ENCODE measurements at places on chromosomes 4 and X.

GRCh38 chrX:46198858-46199257 is 346.4 kb downstream of the ZNF674 start:
- DNase-seq, result no peak

- no peak for DNase-seq
These were observed 221.6 kb upstream of the LCORL start for GRCh38 chr4:18242919-18243693.

DNA sequence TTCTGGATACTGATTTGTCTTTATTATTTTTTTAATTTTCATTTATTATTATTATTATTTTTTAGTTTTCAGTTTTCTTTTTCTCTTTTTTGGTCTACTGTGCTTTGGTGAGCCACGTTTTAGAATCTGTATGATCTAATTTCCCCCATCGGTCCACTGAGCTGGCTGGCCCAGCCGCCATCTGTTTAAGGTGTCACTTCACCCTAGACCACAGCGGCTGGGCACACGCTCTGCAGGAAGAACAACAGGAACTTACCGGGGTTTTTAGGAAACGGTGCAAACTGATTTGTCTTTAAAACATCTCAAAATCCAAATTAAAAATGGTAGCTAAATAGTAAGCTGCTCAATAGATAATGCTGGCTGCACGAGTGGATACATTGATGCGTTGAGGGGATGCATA is 48.8 kb upstream of the AMOT start:
- no peak for DNase-seq

- no peak for DNase-seq
These were observed 114.3 kb downstream of the DCK start for GRCh38 chr4:71107726-71108125.

DNA sequence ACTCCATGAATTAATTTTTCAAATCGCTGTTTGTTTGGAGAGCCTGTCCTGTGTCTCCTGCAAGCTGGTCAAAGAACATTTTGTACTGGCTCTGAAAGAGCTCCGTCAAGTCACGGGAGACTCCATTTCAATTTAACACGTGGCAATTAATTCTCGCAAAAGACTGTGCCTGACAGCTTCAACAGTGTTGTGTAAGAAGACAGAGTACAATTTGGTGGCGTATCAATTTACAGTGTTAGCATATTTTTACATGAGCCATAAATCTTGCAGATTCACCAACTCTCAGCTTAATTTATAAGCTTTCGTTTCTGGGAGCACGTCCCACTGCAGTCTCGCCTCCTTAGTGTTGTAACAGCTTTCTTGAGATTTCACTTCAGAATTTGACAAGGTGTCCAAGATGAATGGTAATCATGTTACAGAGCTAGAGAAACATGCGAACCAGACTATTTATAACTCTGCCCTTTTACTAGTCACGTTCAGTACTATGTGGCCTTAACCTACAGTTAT is 70.8 kb downstream of the RWDD4 start:
- no peak for DNase-seq

- DNase-seq, result no peak
These were observed 34.2 kb downstream of the ARSD start for GRCh38 chrX:2894885-2895292.

DNA sequence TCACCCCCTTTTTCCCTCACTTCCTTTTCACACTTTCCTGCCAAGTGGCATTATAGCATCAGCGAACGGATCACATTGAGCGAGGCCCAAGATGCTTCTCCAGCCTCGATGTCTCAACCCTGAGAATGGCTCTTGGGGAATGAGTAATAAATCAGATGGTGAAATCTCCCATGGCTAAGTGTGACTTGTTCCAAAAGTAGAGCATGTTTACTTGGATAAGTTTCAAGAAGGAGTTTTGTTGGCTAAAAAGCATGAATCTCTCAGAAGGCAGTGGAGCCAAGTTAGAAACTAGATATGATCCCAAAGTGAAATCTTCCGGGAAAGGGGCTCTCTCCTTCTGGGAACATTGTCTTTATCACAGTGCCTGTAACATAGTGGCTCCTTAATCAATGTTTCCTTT is 316.3 kb downstream of the CAMK2D start:
- no peak for DNase-seq

GRCh38 chr4:79575709-79576428 is 167.8 kb upstream of the GK2 start:
- DNase-seq, result no peak

- DNase-seq, result no peak
These were observed 121.3 kb downstream of the HS6ST2 start for GRCh38 chrX:132837126-132837525.

- no peak for DNase-seq
These were observed 478.0 kb upstream of the CPEB2 start for GRCh38 chr4:14524276-14524675.

GRCh38 chr4:102036619-102037376 is 246.3 kb downstream of the BANK1 start:
- no peak for DNase-seq

- DNase-seq, result no peak
These were observed 341.2 kb upstream of the BOD1L1 start for GRCh38 chr4:13968723-13969122.

DNA sequence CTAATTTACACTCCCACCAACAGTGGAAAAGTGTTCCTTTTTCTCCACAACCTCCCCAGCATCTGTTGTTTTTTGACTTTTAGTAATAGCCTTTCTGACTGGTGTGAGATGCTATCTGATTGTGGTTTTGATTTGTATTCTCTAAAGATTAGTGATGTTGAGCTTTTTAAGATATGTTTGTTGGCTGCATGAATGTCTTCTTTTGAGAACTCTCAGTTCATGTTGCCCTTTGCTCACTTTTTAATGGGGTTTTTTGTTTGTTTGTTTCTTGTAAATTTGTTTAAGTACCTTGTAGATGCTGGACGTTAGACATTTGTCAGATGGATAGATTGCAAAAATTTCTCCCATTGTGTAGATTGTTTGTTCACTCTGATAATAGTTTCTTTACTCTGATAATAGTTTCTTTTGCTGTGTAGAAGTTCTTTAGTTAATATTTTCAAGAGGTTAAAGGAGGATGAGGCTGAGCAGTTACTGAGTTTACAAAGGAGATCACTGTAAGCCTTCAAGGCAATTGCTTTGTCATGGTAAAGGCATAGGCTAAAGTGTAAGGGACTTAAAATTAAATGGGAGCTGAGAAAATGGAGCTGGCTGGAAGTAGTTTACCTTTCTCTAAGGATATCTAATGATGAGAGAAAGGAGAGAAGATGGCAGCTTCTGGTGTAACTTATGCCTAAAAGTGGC is 323.4 kb downstream of the PCDH7 start:
- no peak for DNase-seq

GRCh38 chrX:39502486-39502885 is 595.3 kb downstream of the BCOR start:
- no peak for DNase-seq

GRCh38 chr4:125741825-125742452 is 427.2 kb downstream of the FAT4 start:
- no peak for DNase-seq

GRCh38 chr4:42150653-42151567 is 1.5 kb downstream of the BEND4 start:
- DNase-seq, result peak; percentile 2

GRCh38 chr4:77124576-77124975 is 32.4 kb upstream of the CCNG2 start:
- no peak for DNase-seq

- no peak for DNase-seq
These were observed 7.4 kb downstream of the SNCA start for GRCh38 chr4:89829470-89830138.

DNA sequence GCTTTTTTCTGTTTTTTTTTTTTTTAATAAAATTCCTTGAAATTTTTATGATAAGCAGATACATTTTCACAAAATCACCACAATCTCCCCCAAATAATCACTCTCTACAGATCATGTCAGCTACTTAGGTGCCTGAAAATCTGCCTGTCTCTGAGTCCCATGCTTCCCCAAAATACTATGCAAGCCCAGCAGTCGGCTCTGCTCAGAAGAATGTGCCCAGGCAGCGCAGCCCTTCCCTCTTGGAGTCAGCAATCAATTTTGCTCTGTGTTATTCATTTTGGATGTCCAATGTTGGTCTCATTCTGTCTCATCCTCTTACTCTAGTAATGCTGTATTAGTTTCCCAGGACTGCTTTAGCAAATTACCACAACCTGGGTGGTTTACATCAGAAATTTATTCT is 24.9 kb upstream of the C1QTNF7 start:
- DNase-seq, result no peak

GRCh38 chrX:116749943-116750342 is 287.2 kb upstream of the CT83 start:
- no peak for DNase-seq

GRCh38 chr4:54256491-54257486 is 27.7 kb downstream of the PDGFRA start:
- no peak for DNase-seq

DNA sequence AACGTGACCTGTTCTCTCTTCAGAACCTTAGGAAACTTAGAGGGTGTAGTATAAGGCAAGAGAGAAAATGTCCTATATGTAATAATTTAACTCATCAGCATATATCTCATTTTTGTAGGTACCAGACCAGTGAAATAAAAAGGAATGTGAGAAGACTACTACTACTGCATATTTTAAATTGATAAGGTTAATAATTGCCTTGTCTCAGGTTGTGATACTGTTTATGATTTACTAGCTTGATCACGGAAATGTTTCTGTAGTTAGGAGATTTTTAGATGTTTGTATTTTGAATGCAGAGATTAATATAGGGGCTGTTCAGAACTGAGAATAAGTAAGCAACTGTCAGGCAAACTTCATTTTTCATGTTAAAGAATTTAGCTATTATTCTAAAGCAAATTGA is 1563.4 kb downstream of the C4orf33 start:
- no peak for DNase-seq

- no peak for DNase-seq
These were observed 49.5 kb downstream of the RPGR start for GRCh38 chrX:38277802-38278201.

DNA sequence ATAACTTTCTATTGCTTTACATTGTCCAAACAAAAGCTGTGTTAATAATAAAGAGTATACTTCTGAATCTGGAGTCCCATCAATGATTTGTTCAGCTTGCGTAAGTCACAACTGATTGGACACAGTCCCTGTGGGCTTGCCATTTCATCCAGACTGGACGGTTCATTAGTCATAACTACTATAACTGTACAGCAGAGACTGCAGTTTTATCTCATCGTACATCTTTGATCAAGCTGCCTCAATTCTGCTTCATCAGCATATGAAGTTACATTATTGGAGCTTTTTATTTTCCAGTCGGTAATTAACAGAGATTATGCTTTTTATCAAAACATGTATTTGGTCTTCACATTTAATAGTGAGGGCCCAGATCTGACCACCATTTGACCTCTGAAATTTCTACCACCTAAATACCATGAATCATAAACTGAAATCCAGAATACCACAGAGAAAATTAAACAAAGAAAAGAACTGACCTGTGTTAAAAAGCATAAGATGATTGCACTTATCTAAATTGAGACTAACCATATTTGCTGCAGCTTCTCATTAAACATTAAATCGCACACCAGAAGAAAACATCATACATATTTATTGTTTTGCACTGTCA is 12.5 kb upstream of the MAB21L2 start:
- no peak for DNase-seq

GRCh38 chr4:10811991-10812390 is 127.4 kb upstream of the CLNK start:
- no peak for DNase-seq

DNA sequence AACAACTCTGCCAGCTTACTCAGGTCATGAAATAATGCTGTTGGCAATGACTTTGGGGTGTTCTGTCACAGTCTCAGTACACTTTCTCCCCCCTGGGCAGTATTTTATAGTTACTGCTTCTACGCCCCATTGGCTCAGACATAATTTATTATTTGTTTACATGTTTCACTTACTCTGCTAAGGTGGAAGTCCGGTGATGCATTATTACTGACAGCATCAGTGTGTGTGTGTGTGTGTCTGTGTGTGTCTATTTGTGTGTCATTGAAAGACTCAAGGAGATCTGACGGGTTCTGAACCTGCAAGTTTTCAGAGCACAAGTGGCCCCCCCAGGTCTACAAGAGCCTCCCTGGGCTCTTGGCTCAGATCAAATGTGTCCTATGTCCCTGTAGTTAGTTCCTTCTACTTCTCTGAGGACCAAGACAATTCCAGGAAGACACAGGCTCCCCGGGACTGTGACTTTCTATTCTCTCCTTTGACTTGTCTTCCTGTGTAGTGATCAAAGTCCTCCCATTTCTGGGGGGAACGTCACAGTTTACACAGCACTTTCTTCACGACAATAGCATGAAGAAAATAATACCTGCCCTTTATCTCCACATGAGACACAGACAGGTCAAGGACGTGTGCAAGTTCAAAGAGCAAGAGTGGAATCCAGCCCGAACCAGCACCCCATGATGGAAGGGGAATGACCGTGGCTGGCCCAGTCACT is 283.7 kb upstream of the GATB start:
- DNase-seq, result no peak

GRCh38 chrX:139533444-139533843 is 2.9 kb downstream of the F9 start:
- DNase-seq, result no peak

- DNase-seq, result no peak
These were observed 278.9 kb downstream of the INPP4B start for GRCh38 chr4:142567199-142567598.

DNA sequence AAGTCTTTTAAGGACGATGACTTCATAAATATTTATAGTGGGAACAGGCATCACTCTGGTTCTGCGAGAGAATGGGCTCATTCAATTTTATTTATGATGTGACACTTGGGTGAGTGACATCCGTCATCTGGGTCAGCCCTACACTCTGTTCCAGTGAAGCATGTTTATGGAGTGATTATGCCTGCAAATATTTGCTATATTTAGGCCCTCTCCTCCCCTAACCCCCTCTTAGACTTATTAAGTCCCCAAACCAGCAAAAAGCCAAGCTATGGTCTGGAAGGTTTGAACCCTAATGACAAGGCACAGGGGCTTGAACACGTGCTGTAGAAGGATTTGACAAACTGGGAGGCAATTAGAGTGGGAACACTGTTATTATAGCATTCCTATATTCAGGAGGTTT is 55.9 kb downstream of the C4orf51 start:
- DNase-seq, result no peak

DNA sequence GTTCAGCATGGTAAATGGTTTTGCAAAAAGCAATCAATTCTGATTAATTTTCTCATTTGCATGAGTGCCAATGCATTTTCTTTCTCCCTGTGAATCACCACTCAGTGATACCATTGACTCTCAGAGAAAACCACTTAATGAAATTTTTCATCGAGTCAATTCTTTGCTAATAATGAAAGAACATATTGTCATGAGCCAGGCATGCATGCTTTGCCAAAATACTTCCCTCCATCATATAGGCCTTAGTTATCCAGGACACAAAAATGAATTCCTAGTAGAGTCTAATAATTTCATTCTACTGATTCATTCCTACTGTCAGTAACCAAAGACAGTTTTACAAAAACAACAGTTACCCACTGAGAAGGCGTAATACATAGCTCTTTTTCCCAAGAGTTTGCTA is 680.0 kb downstream of the TRIML1 start:
- DNase-seq, result no peak

DNA sequence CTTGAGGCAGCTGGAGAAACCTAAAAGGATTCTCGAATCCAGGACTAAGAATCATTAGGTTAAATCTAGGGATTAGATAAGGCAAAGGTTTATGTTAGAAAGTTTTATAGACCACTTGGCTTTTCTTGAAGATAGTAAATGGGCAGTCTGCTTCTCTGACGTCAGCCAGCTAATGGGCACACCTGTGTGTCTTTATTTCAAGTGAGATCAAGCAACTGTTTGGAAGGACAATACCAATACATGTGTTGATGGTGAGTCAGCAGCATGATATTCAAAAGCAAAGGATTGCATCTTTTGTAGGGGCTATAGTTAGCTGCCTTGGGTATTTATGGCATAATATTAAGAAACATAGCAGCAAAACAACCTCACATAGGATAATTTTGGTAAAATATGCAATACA is 46.5 kb upstream of the GRPR start:
- no peak for DNase-seq
